A172 (cell line): ENCODE measurements at places on chromosomes 1 and 21. TPM values are rescaled to one million over a fixed set of nuclear protein-coding genes. Genes with fewer than 3 reads are reported as not detected.

- peak; percentile 25 for DNase-seq
Measured at GRCh38 chr1:41950820-41951219, 32.1 kb upstream of the HIVEP3 start.

DNA sequence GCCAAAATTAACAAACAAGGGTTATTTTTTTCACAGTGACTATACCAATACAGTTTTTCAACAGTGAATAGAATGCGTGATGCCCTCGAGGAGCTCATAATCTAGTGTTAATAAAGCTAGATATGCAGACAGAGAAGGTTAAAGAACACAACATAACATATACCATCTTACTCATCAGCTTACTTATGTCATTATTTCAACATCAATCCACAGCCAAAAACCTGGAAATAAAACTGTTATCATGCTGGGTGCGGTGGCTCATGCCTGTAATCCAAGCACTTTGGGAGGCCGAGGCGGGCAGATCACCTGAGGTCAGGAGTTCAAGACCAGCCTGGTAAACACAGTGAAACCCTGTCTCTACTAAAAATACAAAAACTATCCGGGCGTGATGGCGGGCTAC lies 6.1 kb downstream of the STX6 start:
- no peak for DNase-seq

DNA sequence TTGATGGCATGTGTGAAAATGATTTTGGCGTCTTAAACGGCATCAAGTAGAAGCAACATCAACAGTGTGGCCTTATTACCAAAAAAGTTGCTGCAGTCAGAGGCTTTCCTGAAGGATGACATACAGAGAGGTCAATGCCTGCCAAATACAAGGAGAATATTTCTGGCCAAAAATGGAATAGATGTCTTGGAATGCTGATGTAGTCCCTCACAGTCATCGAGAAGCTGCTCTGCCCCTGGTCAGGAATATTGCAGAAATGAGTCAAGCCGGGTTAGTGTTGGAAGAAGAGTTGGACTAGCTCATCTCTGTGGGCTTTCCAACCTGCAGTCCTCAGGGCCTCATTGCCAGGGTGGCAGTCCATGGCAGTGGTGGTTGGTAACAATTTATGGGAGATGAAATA lies 42.1 kb downstream of the NOS1AP start:
- DNase-seq: no peak

GRCh38 chr1:9595156-9595967 lies 6.7 kb downstream of the TMEM201 start:
- no peak for DNase-seq

GRCh38 chr1:211648336-211648735 lies 27.1 kb downstream of the NEK2 start:
- peak; percentile 74 for DNase-seq

DNA sequence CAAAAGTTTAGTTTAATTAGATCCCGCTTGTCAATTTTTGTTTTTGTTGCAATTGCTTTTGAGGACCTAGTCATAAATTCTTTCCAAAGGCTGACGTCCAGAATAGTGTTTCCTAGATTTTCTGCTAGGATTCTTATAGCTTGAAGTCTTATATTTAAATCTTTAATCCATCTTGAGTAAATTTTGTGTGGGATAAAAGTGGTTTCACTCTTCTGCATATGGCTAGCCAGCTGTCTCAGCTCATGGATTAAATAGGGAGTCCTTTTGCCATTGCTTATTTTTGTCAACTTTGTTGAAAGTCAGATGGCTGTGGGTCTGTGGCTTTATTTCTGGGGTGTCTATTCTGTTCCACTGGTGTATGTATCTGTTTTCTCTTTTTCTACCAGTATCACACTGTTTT lies 801.3 kb upstream of the ADGRL4 start:
- DNase-seq: no peak

Gene ZNF648
- total RNA-seq: not detected in 2 replicates

DNA sequence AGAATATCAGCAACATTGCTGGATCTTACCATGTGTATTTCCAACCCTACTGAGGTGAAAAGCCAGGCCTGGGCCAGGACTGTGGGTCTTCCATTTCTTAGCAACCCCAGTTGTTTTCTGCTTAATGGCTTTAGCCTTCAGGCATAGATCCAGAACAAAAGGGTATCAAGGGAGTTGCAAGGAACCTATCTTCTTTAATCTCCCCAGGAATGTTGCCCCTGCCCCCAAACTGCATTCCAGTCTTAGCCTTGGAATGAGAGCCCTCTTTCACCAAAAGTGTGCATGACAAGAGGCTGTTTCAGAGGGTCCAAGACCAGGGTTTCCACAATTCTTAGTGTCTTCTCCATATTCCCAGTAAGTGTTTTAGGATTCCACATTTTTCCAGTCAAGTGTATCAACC lies 87.9 kb upstream of the SOX13 start:
- no peak for DNase-seq

DNA sequence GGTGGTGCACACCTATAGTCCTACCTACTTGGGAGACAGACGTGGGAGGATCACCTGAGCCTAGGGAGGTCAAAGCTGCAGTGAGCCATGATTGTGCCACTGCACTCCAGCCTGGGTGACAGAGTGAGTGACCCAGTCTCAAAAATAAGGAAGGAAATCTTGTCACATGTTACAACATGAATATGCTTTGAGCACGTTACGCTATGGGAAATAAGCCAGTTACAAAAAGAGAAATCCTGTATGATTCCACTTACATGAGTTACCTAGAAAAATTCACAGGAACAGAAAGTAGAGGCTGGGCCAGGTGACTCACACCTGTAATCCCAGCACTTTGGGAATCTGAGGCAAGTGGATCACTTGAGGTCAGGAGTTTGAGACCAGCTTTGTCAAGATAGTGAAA lies 6.7 kb upstream of the PADI6 start:
- DNase-seq: no peak

GRCh38 chr1:164228928-164229327 lies 330.1 kb upstream of the PBX1 start:
- no peak for DNase-seq

GRCh38 chr1:69433073-69433472 lies 134.6 kb upstream of the LRRC7 start:
- no peak for DNase-seq

- DNase-seq: no peak
Measured at GRCh38 chr1:17507915-17508314, 31.6 kb upstream of the ARHGEF10L start.

DNA sequence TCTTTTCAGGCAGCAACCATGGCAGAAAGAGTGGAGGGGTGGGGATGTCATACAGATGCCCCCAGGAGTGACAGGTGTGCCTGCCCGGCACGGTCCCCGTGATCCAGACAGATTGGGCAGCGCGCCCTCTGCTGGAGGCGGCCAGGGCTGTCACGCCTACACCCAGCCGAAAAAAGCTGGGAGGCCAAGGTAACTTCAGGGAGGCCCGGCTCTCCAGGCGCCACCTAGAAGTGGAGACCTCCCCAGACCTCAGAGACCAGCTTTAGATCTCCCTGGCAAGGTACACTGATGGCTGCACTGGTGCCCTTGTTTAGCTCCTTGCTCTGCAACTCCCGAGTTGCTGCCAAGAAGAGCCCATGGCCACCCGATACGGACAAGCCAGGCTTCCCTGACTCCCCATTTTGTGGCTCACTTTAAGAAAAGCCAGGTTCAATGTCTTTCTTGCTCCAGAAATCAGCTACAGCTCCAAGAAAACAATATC lies 6.6 kb downstream of the GOLT1A start:
- DNase-seq: peak; percentile 31

DNA sequence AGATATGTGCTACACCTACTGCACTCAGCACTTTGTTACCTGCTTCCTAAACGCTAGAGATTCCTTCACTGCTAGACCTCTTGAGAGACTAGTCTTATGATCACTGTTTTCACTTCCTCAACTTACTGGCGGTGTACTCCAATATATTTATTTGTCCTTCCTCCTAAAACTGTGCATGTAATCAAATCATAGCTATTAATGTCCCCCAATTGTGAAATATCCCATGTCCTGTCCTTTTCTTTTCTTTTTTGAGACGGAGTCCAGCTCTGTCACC lies 3.4 kb downstream of the SOAT1 start:
- no peak for DNase-seq

DNA sequence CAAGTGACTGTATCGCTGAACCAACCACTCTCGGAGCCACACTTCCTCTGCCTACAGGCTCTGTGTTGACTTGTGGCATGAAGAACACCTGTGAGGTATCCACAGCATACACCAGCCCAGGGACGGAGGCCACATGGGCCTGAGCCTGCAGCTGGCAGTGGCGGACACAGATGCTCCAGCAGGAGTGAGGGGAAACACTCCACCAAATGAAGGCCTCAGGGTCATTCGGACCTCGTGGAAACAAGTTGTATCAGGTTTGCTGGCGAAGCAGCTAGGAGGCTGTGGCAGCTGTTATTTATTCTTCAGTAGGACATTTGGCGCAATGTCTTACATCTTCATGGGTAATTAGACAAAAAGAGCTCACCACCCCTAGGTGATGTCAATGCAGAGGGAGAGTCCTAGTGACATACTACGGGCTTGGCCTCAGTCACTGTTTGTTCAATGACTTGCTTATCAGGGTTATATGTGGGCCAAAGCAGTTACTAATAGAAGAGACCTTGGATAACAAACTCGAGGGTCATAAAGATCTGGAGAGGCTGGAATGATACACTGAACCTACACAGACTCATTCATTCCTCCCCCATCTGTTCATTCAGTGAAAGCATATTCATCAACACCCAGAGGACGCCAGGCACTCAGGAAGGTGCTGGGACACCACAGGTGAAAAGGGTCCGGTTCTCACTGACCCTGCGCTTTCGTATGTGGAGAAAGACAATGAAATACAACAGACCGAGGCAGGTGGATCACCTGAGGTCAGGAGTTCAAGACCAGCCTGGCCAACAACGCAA lies 11.6 kb upstream of the ETS2 start:
- DNase-seq: no peak

- no peak for DNase-seq
Measured at GRCh38 chr21:35072960-35073359, 23.9 kb upstream of the RUNX1 start.

DNA sequence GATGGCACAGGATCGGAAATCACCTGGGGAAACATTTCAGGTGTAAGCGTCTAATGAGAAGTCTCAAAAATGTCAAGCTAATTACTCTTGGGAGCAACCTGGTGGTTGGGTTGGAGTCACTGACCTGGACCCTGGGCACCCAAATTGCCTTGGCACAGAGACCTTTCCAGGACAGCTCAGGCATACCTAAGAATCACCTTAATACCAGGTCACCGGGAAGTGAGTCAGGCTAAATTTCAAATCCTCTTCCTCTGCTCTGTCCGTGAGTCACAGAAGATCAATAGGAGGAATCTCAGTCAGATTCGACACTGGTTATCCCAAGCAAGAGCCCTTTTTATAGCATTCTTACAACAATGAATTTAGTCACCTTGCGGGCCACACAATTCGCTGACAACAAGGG lies 179.6 kb upstream of the CAMK1G start:
- DNase-seq: no peak

DNA sequence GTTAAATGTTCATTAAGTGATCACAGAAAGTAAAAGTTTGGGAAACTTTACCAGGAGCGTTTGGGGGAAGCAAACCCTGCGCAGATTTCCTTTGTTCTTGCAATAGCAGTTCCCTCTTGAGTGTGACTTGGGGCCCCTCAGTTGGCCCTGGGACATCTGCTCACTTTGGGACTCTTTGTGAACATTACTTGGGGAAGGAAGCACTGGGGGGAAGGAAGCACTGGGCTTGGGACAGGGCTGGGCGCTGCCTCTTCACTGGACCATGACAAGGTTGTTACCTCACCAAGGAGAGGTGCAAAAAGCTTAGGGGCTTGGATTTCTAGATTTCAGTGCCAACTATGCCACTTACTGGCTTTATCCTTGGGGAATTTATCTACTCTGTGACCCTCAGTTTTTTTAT lies 63.5 kb downstream of the ETS2 start:
- DNase-seq: no peak

GRCh38 chr1:960363-961131 lies at the start of gene KLHL17:
Gene KLHL17, plus strand, starts transcription at chr1:960584. Its CDS starts 110 bp downstream, at chr1:960694.
- no peak for DNase-seq

DNA sequence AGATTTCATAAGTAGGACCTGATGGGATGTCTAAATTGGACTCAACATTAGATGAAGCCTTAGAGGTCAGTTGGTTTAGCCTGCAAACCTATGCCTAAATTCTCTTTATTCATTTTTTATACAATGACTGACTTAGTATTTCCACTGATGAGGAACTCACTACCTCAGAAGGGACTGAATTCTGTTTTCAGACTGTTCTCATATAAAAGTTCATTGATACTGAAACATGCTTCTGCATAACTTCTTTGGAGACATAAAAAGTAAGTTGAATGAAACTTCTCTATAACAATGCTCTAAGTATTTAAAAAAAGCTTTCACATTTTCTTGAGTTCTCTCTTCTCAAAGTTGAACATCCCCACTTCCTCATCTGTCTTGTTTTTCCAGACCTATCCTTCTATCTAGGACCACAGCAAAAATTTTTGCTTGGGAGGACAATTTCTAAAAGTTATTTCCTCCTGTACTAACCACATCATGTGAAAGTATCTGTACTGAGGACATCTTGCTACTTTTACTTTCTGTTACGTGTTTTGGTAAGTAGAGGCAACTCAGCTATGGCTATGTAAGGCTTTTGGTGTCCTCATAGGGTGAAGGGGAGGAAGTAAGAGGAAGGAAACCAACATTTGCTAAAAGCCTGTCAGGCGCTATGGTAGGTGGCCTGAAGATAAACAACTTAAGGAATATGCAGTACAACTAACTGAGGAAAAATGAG lies 64.1 kb downstream of the USP24 start:
- no peak for DNase-seq

- DNase-seq: no peak
Measured at GRCh38 chr1:65214340-65215027, 66.5 kb downstream of the AK4 start.

DNA sequence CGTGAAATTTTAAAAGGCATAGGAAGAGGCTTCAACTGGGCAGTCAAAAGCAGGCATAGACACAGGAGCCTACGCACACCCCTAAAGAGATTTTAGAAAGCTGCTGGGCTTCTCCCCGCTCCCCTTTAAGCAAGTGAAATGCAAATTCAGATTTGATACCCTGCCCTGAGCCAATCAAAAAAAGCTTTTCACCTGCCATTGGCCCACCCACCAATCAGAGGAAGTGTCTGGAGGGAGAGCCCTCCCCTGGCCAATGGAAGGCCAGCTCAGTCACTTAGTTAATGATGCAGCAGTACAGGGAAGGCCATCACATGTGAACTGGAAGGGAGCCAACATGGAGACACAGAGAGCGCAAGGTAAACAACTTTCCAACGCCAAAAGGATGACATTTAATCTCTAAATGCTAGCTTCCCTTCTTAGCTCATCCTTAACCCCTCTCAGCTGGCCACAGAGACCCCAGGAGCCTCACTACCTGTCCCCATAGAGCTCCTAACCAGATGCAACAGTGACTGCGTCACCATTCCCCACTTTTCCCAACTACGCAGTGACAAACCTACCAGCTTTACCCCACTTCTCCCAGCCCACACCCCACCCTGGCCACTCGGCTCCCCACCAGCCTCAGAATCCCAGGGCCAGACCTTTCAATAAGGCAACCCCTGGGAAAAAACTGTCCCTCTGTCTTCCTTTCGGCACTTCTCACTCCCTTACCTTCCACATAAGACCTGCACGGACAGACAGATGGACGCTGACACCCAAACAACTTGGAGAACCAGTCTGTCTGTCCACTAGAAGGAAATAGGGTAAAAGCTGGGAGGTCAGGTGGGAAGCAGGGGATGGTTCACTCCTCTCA lies 71.0 kb downstream of the CD46 start:
- DNase-seq: peak; percentile 50

Gene PLCH2
- total RNA-seq: 0.05 TPM in 1 of 2 replicates, not detected in the other

Gene SLC6A17
- 0.33 and 0.34 TPM in 2 replicates for total RNA-seq

Gene HSD3B2
- total RNA-seq: not detected in 2 replicates
